ENCODE measurements at places on chromosomes 5 and 9.
A peak's percentile ranks its signal among the peaks of the same experiment; 100 is the strongest.

GRCh38 chr9:129888293-129889121 lies 53.2 kb downstream of the USP20 start:
- H3K4me3 ChIP-seq, result no peak overlapping the region
- DNase-seq, result no peak
- H3K27ac ChIP-seq, result no peak overlapping the region
- no peaks in the 10 kb centered on the region for H3K27me3 ChIP-seq
- peaks cover 5% of the 10 kb centered on the region for H3K4me1 ChIP-seq

- DNase-seq, result no peak
- no peaks in the 10 kb centered on the region for H3K36me3 ChIP-seq
- H3K4me3 ChIP-seq, result no peak overlapping the region
- H3K27ac ChIP-seq, result no peak overlapping the region
- no peaks in the 10 kb centered on the region for H3K4me1 ChIP-seq
These were observed 52.3 kb upstream of the MYOT start for GRCh38 chr5:137815202-137815990.

GRCh38 chr5:141517880-141518617 lies 29.2 kb downstream of the PCDHGC5 start:
- H3K36me3 ChIP-seq, result peaks cover 74% of the 10 kb centered on the region
- no peak overlapping the region for H3K4me3 ChIP-seq
- DNase-seq, result no peak
- H3K27ac ChIP-seq, result no peak overlapping the region
- H3K4me1 ChIP-seq, result peaks cover 68% of the 10 kb centered on the region
- no peaks in the 10 kb centered on the region for H3K27me3 ChIP-seq

DNA sequence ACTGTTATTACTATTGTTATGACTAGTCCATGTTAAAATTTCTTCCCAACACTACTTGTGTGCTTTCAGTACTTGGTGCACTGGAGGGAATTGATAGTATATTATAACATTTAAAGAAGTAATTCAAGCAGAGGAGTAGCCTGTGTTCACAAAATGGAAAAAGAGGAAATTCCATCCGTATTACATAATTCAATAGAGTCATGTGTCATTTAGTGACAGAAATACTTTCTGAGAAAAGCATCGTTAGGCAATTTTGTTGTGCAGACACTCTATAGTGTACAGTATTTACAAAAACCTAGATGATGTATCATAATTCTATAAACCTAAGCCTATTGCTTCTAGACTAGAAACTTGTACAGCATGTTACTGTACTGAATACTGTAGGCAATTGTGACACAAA lies 78.3 kb upstream of the PCSK5 start:
- H3K4me3 ChIP-seq, result no peak overlapping the region
- no peaks in the 10 kb centered on the region for H3K27me3 ChIP-seq

GRCh38 chr5:176719113-176719739 lies 71.9 kb downstream of the TSPAN17 start:
- H3K36me3 ChIP-seq, result no peaks in the 10 kb centered on the region
- H3K4me1 ChIP-seq, result peaks cover 5% of the 10 kb centered on the region
- H3K27me3 ChIP-seq, result peaks cover 67% of the 10 kb centered on the region
- no peak for DNase-seq
- H3K4me3 ChIP-seq, result no peak overlapping the region

DNA sequence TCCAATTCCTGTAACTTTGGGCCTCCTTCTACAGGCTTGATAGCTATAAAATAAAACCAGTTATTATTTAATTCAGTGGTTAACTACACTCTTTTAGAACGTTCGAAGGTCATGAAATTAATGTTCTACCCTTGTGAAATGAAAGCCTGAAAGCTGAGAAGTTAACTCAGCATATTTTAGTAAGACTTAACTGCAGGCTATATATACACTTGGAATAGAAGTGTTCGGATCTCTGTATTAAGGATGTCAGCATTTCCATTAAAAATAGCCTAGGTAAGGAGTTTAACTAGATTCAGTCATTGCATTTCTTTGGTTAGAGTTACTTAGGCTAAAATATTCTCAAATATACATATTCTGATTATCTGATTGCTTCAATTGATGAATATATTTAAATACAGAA lies 229.2 kb downstream of the MRPS30 start:
- no peak overlapping the region for H3K27ac ChIP-seq
- H3K27me3 ChIP-seq, result no peaks in the 10 kb centered on the region
- no peak overlapping the region for H3K4me3 ChIP-seq

DNA sequence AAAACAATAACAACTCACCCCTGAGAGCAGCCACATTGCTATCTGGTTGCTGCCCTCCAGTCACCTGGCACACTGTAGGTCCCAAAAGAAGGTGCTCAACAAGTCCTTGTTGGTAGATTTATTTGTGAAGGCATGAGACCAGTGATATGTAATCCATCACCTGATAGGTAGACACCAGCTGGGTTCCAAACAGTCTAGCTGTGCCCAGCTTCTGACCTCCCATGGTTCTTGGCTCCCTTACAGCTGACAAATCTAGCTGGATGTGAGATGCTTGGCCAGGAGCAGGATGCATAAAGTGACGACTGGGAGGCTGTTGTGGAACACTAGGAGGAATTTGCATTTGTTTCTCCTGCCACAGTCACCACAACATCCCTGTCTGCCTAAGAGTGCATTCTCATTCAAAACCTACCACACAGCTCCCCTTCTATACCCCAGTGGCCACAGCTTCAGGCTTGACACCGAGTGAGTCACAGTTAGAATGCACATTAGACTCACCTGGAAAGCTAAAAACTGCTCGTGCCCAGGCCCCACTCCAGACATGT lies 7.8 kb upstream of the VLDLR start:
- DNase-seq, result no peak
- no peaks in the 10 kb centered on the region for H3K36me3 ChIP-seq
- H3K27ac ChIP-seq, result no peak overlapping the region
- no peaks in the 10 kb centered on the region for H3K4me1 ChIP-seq

GRCh38 chr5:54895816-54896341 lies 89.5 kb downstream of the ESM1 start:
- H3K36me3 ChIP-seq, result no peaks in the 10 kb centered on the region
- no peak overlapping the region for H3K4me3 ChIP-seq
- H3K4me1 ChIP-seq, result peaks cover 5% of the 10 kb centered on the region
- H3K27me3 ChIP-seq, result peaks cover 40% of the 10 kb centered on the region
- peak overlapping the region; percentile 29 for H3K27ac ChIP-seq

DNA sequence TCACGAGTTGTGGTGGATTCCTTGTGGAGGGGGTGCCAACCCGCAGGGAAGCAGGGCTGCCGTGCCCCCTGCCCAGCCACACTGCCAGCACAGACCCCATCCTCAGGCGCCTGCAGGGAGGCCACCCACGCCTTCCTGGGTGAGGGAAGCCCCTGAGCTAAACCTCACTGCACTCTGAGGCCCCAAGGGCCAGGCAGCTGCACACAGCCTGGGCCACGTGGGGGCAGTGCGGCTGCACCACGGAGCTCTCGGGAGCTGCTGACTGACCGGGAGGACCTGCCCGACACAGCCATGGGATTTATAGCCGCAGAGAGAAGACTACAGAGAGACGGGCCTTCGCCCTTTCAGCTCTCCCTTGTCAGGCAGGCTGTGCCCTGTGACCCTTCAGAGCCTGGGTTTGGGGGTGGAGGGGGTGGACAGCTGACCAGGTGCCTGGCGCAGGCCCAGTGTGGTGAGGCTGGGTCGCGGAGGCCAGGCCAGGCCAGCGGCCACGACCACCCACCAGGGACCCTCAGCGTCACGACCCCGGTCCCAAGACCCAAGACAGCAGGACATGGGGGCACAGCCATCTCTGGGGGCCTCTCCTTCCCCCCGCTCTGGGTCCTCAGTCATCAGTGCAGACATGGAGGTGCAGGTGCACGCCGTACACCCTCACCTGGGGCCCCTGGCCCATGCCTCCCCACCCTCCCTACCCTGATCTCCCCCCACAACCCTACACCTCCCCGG lies 4.3 kb upstream of the AHRR start:
- H3K27me3 ChIP-seq, result no peaks in the 10 kb centered on the region
- no peaks in the 10 kb centered on the region for H3K4me1 ChIP-seq
- no peak overlapping the region for H3K27ac ChIP-seq
- peaks cover 25% of the 10 kb centered on the region for H3K36me3 ChIP-seq
- peak; percentile 75 for DNase-seq

GRCh38 chr9:128073253-128073886 lies 5.3 kb downstream of the SLC25A25 start:
- peaks cover 25% of the 10 kb centered on the region for H3K4me1 ChIP-seq
- no peak for DNase-seq
- H3K36me3 ChIP-seq, result no peaks in the 10 kb centered on the region
- no peak overlapping the region for H3K4me3 ChIP-seq
- no peaks in the 10 kb centered on the region for H3K27me3 ChIP-seq
- no peak overlapping the region for H3K27ac ChIP-seq

- no peaks in the 10 kb centered on the region for H3K27me3 ChIP-seq
- peaks cover 6% of the 10 kb centered on the region for H3K4me1 ChIP-seq
- no peak overlapping the region for H3K4me3 ChIP-seq
- H3K36me3 ChIP-seq, result no peaks in the 10 kb centered on the region
- DNase-seq, result no peak
- no peak overlapping the region for H3K27ac ChIP-seq
These were observed 10.6 kb upstream of the PPP1R26 start for GRCh38 chr9:135468854-135469521.

- H3K27ac ChIP-seq, result no peak overlapping the region
- no peaks in the 10 kb centered on the region for H3K36me3 ChIP-seq
- H3K27me3 ChIP-seq, result no peaks in the 10 kb centered on the region
- no peak for DNase-seq
These were observed 490.3 kb downstream of the ARHGEF28 start for GRCh38 chr5:74116266-74116665.

- H3K27ac ChIP-seq, result no peak overlapping the region
- H3K4me1 ChIP-seq, result peaks cover 8% of the 10 kb centered on the region
- H3K36me3 ChIP-seq, result no peaks in the 10 kb centered on the region
These were observed 16.4 kb upstream of the FLT4 start for GRCh38 chr5:180665682-180666404.

DNA sequence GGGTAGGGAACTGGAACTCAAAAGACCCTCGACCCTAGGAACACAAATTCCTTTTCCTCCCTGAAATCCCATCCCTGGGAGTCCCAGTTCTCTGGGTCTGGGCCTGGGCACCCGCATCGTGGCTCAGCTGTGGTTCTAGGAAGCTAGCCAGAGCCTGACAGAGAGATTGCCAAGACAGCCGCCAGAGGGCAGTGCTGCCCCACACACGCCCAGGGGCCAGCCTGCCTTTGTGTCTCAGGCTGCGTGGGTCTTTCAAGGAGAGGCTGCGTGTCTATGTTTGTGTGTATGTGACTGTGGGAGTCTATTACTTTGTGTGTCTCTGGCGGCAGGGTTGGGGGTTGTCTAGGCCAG lies 32.0 kb upstream of the TTLL11 start:
- peaks cover 6% of the 10 kb centered on the region for H3K36me3 ChIP-seq
- peaks cover 18% of the 10 kb centered on the region for H3K4me1 ChIP-seq
- DNase-seq, result peak; percentile 79
- H3K27me3 ChIP-seq, result peaks cover 11% of the 10 kb centered on the region
- no peak overlapping the region for H3K27ac ChIP-seq

- DNase-seq, result no peak
- H3K27ac ChIP-seq, result no peak overlapping the region
- no peak overlapping the region for H3K4me3 ChIP-seq
- H3K27me3 ChIP-seq, result no peaks in the 10 kb centered on the region
- H3K36me3 ChIP-seq, result no peaks in the 10 kb centered on the region
These were observed 840.4 kb upstream of the WWC1 start for GRCh38 chr5:167451076-167451475.

DNA sequence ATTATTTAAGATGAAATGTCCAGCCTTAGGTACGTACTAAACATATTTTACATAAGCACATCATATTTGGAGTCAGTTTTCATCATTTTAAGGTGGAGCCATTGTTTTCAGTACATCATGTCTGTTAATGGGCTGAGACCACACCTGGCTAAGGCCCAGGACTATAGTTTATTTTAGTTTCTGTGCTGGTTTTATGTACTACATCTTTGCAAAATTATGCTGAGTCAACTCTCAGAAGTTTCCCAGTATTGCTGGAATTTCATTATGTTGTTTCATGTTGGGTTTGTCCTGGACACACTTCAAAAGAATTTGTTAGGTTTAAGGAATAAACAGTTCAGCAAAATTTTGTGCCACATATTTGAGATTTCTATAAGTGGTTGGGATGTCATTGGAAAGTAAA lies 171.2 kb downstream of the CCDC171 start:
- H3K4me3 ChIP-seq, result no peak overlapping the region
- peaks cover 15% of the 10 kb centered on the region for H3K4me1 ChIP-seq
- peak overlapping the region; percentile 84 for H3K27ac ChIP-seq
- peak; percentile 80 for DNase-seq
- H3K36me3 ChIP-seq, result no peaks in the 10 kb centered on the region

DNA sequence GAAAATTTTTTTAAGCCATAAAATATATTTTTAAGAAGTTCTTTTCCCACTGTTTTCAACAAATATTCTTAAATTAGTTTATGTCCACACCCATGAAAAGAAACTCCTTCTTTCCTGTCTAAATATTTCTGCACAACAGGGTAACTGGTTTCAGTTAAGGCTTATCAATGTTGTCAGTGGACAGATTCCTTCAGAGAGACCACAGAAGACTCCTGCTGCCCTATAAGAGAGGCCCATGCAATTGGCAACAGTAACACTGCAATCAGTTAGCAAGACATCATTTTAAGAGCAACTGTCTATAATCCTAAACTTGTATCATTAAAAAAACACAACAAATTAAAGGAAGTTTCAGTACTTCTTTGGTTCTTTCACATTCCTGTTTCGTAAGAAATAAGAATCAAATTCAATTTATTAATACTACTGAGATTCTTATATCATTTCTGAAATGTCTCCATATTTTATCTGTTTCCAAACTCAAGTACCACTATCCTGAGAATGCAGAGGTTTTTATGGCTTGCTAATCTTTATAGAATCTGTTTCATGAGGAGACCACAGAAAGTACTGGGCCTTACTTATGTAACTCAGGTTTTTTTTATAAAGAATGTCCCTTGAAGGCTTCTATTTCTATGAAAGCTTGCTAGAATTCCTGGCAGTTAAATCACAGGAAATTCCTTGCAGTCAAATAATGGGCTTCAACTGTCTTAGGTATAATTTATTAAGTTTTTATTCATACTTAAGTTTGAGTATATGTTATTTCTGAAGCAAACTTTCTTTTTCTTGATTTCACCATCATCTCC lies 240.2 kb downstream of the RFX3 start:
- H3K27me3 ChIP-seq, result no peaks in the 10 kb centered on the region
- H3K4me3 ChIP-seq, result no peak overlapping the region
- H3K36me3 ChIP-seq, result no peaks in the 10 kb centered on the region
- H3K27ac ChIP-seq, result no peak overlapping the region
- H3K4me1 ChIP-seq, result no peaks in the 10 kb centered on the region

DNA sequence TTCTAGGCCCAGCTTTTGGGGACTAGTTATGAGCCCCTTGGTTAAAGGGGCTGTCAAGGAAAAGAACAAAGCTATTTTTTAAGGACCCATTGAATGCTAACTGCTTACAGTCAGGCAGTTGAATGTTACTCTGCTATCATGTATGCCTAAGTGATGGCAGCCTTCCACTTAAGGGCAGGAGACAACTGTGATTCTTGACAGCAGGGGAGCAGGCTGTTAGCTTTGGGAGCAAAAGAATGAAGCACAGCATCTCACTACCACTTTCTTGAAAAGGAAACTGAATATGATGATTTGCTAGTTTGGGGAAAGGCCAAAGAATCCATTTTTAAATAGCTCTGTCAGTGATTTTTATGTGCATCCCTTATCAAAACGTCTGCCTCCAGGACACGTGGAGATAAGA lies 221.6 kb downstream of the SH3GL2 start:
- no peaks in the 10 kb centered on the region for H3K4me1 ChIP-seq
- H3K27ac ChIP-seq, result no peak overlapping the region
- H3K4me3 ChIP-seq, result no peak overlapping the region
- DNase-seq, result no peak

Measured in MCF 10A (cell line).